ENCODE measurements at places on chromosomes 11 and 22.
A peak's percentile ranks its signal among the peaks of the same experiment; 100 is the strongest.

- DNase-seq = no peak
Measured at GRCh38 chr11:99260696-99261095, 239.9 kb downstream of the CNTN5 start.

DNA sequence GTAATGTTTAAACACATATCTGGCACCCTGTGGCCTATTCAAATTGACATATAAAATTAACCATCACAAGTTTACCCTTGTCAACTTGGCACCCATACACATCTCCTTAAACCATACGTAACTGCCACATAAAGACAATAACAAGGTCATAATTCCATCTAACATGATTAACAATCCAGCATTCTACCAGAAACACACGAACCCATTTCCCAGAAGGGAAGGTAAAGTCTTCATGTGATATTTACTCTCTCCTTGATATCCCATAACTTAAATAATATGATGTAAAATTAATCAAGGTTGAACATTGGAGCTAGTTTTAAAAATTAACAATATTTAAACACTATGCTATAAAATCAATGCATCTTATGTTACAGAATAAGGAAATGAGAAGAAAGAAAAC lies 55.2 kb upstream of the CEP295 start:
- no peak for DNase-seq

DNA sequence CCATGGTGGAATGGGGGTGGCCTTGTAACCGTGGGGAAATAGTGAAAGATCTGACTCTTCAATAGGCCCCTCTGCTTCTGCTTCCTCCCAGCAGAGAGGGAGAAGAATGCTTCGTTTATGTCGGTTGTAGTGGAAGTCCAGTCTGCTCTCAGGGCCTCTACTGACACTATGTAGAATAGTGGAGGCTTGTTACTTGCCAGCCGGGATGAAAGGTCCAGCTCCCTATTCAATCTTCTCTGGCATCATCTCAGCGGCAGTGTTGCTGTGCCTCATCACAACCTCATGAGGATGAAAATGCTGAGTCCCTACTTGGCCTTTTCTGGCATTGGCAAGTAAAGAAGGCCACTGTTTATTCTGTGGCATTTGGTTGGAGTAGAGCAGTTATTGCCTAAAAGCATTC lies 820.9 kb upstream of the TENM4 start:
- DNase-seq = no peak

DNA sequence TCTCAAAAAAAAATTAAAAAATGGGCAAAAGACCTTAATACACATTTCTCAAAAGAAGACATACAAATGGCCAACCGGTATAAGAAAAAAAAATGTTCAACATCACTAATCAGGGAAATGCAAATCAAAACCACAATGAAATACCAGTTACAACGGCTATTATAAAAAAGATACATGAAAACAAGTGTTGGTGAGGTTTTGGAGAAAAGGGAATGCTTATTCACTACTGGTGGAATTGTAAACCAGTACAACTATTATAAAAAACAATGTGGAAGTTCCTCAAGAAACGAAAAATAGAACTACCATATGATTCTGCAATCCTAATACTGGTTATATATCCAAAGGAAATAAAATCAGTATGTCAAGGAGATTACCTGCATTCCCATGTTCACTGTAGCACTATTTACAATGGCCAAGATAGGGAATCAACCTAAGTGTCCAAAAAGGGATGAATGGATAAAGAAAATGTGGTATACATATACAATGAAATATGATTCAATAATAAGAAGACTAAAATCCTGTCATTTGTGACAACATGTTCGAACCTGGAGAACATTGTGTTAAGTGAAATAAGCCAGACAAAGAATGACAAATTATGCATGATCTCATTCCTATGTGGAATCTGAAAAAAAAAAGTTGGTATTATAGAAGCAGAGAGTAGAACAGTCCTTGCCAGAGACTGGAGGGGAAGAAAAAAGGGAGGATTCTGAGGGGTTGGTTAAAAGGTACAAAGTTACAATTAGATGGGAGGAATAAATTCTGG lies 256.9 kb upstream of the PITPNB start:
- no peak for DNase-seq

GRCh38 chr22:26552466-26552865 lies 37.5 kb downstream of the TPST2 start:
- no peak for DNase-seq

DNA sequence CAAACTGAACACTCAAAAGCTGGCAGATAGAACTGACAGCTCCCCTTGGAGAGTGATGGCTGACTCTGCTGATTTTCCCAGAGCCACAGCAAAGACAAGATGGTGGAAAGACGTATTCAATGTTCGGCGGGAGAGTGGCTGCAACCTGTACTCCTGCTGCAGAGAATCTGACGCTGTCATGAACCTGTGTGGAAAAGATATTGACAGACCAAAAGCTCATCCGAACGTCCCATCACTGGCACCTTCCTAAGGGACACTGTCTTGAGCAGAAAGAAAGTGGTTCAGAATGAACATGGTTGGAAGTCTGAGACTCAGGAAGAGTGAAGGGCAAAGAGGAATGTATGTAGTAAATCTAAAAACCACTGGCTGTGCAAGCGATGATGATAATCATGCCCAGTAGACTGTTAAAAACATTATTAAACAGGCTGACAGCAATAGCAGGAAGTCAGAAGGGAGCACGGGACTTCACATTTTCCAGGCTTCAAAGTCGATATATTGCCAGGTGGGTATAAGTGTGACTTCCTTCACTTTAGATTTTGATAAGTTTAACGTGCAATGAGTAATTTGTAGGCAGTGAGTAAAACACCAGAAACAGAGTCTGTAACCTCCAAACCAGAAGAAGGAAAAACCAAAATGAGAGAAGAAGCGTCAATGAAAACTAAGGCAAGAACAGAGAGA lies 6.2 kb upstream of the IL17REL start:
- DNase-seq = no peak

DNA sequence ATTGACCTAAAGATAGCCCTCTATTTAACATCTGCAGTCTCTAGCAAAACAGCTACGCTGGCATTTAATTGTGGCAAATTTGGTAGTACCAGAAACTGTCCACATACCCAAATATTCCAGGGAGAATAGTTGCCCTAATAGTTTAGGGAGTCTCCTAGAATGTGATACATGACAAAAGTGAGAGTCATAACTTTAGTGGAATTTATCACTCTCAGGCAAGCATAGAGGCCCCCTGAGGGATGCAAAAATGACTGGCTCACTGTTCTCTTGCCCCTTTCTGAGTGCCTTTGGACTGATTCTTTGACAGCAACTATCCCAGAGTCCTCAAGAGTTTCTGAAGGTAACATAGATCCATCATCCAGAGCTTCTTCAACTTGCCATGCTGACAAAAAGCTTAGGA lies 2.3 kb upstream of the OR51B4 start:
- DNase-seq = no peak

DNA sequence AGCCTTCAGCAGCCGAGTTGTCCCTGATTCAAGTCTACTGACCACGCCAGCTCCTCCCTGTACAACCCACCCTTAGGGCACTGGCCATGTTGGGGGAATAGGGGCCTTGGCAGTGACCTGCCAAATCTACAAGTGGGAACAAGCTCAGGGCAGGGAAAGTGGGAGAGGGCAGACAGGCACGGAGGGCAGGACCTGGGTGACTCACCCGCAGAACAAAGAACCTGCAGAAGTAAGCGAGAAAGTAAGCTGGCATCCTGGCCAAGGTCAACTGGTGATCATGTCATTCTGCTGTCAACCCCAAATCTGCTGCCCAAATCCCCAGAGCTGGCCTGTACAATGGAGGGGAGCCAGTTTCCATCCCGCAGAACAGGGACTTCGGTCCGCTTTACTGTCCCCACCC lies 7.9 kb upstream of the SCGB1A1 start:
- no peak for DNase-seq

DNA sequence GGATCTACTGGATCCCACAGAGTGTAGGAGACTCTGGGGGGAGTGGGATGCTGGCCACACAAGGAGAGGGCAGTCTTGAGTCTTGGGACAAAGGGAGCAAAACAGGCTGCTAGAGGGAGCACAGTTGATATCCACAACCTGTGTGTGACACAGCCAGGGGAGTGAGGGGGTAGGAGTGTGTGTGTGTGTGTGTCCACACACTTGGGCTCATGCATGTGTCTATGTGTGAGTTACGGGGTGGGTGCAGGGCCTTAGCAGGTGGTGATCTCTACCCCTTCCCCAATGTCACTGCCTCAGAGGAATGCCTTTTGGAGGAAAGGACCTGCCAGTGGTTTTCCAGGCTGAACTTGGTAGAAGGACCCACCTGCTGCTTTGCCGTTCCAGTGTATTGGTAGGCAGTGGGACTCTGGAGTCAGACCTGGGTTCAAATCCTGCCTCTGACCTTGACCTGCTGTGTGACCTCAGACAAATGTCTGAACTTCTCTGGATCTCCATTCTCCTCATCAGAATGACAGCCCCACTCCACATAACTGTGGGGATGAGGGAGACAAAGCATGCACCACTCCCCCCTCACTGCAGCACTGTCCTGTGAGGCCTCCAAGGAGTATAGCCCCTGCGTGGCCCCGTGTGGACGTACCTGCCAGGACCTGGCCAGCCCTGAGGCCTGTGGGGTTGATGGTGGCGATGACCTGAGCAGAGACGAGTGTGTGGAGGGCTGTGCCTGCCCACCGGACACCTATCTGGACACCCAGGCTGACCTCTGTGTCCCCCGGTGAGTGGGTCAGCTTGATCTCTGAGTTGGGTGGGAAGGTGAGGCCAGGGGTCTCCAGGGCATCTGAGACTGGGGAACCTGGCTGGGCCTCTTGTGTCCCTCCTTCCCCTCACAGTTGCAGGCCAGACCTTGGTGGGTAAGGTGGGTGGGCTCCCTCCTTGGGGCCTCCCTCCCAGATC lies 27.4 kb downstream of the OTOG start:
- DNase-seq = no peak

GRCh38 chr11:85725510-85726258 lies 39.7 kb upstream of the CCDC89 start:
- DNase-seq = no peak

- DNase-seq = no peak
Measured at GRCh38 chr11:35822815-35823495, 120.9 kb upstream of the LDLRAD3 start.

- no peak for DNase-seq
Measured at GRCh38 chr11:72704028-72704782, 30.0 kb upstream of the PDE2A start.

DNA sequence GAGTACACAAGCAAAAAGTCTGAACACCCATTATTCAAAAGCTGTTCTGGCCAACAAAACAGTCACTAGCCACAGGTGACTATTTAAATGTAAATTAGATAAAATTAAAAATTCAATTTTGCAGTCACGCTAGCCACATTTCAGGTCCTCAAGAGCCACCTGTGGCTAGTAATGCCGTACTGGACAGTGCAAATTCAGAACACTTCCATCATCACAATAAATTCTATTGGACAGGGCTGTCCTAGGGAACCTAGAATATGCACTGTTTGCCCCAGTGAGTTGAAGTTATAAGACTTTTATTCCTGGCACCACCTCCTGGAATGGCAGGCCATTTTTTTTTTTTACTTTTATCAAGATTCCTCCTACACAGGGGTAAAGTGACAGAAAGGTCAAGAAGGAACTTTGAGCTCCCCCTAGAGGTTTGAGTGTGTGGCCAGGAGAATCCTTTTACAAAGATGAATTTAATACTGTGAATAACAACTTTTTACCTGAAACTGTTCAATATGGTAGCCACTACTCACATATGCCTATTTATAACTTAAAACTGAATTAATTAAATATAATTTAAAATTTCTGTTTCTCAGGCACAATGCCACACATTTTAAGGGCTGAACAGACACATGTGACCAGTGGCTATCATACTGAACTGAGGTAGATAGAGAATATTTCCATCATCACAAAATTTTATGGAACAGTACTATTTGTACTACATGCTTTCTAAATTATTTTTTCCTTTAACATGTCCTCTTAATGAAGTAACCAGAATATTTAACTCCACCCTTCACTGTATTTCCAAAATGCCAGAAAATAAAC lies 6.5 kb downstream of the MSANTD2 start:
- peak; percentile 10 for DNase-seq

- peak; percentile 71 for DNase-seq
Measured at GRCh38 chr22:21652010-21652546, 10.0 kb downstream of the SDF2L1 start.

- DNase-seq = no peak
Measured at GRCh38 chr11:95485115-95485900, 254.3 kb upstream of the SESN3 start.

GRCh38 chr22:39234867-39235687 lies 9.7 kb downstream of the PDGFB start:
- no peak for DNase-seq

GRCh38 chr11:110327508-110327907 lies 31.1 kb upstream of the RDX start:
- DNase-seq = no peak

GRCh38 chr11:94708176-94708575 lies 60.0 kb upstream of the AMOTL1 start:
- DNase-seq = no peak

DNA sequence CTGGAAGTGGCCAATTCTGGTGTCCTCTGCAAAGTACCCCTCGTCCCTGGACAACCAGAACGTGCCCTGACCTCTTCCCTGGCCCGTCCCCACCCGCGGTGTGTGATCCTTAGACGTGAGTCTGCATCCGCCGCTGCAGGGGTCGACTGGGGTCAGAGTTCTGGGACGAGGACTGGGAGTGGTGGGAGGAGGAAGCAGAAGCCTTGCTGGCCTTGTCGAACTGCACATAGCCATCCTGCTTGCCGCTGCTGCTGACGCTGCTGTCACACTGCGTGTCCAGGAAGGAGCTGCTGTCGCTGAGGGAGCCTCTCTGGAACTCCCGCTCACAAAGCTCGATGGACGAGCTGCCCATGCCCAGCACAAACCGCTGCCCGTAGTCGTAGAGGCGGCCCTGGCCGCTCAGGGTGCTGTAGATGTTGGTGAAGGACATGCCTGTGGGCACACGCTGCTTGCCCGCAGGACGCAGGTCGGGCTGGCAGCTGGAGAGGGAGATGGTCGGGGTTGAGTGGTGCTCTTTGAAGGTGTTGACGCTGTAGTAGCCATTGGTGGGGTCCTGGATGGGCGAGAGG lies 69.1 kb downstream of the ST3GAL4 start:
- DNase-seq = no peak

GRCh38 chr22:37560608-37561211 lies 430 bp downstream of the CDC42EP1 start:
- DNase-seq = no peak

DNA sequence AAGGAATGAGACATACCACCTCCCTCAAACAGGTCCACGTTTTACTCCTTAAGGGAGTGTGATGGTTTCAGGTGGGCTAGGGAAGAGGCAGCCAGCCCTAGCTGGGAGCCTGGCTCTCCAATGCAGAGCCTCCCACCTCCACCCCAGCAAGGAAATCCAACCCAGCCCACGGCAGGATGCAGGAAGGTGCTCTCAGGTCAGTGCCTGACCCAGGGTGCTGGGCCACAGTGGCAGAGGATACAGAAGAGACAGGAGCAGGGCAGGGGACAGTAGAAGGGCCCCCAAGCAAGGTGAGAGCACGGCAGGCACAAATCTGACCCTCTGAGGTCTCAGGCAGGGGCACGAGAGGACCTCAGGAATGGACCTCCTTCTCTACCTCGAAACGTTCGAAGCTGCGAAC lies 26.9 kb upstream of the CCND1 start:
- DNase-seq = no peak

GRCh38 chr11:44443836-44444769 lies 121.4 kb upstream of the CD82 start:
- no peak for DNase-seq
